ENCODE measurements at places on chromosomes 1 and 21. TPM values are rescaled to one million over a fixed set of nuclear protein-coding genes. Genes with fewer than 3 reads are reported as not detected.

DNA sequence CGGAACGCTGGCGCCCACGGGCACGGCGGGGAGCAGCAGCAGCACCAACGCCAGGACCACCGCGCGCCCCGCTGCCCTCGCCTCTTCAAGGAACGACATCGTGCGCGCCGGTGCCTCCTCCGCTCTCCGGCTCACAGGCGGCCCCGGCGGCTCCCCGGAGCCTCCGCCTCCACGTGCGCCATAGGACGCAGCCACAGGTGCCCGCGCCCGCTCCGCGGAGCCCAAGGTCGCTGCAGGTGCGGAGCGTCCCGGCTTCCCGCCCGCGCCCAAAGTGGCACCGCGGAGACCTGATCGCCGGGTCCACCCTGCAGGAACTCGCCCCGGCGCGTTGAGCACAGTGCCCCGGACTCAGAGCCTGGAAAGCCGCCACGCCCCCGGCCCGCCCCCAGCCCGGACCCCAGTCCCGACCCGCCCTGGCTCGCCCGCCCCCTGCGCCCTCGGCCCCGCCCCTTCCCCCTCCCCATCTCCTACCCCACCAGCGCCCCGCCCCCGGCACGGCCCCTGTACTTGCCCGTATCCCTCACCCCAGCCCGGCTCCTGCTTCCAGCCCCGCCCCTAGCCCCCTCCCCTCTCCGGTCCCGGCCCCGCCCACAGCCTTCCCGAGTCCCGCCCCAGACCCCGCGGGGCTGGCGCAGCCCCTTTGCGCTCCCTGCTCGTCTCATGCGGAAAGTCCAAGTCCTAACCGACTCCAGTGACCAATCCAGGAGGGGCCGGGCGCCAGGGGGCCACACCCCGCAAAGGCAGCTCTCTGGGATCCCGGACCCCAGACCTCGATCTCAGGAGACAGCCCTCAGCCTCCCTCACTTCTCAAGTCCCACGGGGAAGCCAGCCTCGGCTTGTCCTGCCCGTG, at the start of gene MEGF6:
TSS of gene MEGF6 (minus strand) at position 339 of the 850 bp plus-strand sequence. CDS start at position 99, 240 bp downstream.
- peak; percentile 93 for DNase-seq

GRCh38 chr1:54854381-54855020, 32.5 kb downstream of the DHCR24 start:
- no peak for DNase-seq

Gene TRPM2
- 2.0 TPM for total RNA-seq

- peak; percentile 19 for DNase-seq
Observed at GRCh38 chr1:48644905-48645605, 131.6 kb downstream of the BEND5 start.

GRCh38 chr1:72442262-72442661, 159.9 kb upstream of the NEGR1 start:
- no peak for DNase-seq

DNA sequence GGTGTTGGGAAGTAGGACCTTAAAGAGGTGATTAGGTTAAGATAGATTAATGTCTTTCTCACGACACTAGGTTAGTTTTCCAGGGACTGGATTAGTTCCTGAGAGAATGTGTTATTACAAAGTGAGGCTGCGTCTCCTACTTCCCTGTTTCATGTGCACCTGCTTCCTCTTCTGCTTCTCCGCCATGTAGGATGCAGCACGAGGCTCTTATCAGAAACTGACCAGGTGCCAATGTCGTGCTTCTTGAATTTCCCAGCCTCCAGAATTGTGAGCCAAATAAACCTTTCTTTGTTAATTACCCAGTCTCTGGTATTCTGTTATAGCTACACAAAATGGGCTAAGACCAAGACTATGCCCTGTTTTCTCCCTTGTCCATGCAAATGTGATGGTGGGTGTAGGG, 152.2 kb upstream of the LMO4 start:
- DNase-seq = no peak

DNA sequence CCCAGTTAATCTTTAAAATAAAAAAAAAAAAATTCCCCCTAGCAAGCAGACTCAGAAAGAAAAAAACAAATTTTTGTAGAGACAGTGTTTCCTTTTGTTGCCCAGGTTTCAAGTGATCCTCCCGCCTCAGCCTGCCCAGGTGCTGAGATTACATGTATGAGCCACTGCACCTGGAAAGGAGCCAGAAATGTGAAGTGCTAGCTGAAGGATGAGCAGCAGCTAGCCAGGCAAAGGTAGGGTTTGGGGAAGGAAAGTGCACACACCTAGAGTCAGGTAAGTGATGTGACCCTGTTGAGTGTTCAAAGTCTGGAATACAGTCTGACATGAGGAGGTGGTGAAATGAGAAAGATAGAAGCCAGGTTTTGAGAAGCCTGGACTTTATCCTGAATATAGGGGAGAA, 1.7 kb downstream of the AKR1A1 start:
- peak; percentile 66 for DNase-seq

Gene IRF6
- 39.1 TPM for total RNA-seq

DNA sequence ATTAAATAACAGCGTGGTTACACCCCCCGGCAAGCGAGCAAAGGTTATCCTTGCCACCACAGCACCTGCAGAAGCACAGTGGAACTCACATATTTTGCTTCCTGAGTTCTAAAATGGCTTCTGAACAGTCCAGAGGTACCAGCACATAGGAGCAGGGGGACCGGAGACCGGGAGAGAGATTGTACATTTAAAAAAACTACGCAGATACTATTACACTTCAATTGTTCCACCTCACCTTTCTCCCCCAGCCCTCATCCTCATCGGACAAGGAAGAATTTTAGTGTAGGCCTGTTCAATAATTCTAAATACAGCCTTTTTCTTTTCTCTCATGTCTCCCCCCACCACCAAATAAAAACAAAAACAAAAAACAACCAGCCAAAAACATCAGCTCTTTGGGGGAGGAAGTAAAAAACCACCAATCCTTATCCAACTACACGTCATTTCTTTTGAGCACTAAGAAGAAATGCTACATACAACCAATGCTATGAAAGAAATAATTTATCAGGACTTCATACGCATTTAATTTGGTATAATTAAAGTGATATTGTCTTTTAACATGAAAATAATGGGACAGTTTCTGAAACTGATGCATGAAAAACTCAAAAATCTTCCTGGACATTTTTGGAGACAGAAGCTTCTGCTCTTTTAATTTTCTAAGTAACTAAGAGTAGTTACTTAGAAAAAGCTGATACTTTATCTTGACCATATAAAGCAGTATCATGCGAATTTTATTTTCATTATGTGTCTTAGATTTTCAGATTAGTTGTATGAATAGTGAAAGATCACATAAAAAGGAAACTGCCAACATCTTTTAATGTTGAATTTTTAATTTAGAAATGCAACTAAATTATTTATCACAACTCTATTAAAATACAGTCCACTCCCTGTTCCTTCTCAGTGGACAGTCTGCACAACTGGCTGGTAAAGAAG, 9.1 kb downstream of the CDKN2C start:
- peak; percentile 23 for DNase-seq

DNA sequence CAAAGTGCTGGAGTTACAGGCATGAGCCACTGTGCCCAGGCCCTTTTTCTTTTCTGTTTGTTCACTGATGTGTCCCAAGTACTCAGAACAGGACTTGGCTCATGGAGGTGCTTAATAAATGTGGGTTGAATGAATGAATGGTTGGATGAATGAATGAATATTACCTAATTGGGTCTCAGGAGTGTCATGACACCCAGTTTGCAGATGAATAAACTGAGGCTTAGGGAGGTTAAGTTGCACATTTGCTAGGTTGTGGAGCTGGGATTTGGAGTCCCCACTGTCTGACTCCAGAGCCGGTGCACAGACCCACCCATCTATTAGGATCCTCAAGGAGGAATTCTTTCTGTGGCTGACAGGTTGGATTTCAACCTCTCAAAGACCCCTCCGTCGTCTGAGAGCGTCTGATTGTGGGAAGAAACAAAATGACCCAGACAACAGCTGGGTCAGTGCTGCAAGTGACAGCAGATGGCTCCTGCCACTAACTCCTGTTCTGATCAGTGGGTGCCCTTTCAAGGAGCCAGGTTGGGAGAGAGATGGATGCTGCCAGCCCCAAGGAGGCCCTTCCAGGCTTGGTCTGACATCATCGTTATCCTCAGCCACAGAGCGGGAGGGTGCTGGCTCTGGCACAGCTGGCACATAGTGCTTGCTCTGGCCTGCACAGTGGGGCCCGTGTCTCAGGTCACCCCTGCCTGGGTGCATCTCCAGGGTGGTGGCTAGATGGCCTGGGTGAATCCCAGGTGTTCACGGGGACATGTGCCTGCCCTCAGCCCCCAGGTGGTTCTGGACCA, 24.2 kb downstream of the ARHGEF10L start:
- DNase-seq = peak; percentile 37

DNA sequence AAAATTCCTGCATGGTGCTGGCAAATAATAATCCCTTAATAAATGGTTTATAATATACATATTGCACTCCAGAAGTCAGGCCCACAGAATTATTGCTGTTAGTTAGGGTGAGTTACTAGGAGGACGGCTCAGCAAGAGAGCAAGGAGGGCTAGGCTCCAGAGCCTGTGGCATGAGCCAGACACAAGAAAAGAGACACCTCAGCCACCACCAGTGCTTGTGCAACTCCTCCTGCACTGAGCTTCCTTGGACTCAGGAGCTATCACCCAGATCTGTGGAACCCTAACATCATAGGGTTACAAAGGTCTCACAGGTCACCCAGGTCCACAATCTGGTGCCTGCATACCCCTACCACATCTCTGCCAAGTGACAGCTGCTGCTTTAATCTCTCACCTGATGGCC, 12.8 kb upstream of the LRRC8D start:
- no peak for DNase-seq

Gene DVL1
- 41.3 TPM for total RNA-seq

Gene HENMT1
- total RNA-seq = 2.2 TPM

DNA sequence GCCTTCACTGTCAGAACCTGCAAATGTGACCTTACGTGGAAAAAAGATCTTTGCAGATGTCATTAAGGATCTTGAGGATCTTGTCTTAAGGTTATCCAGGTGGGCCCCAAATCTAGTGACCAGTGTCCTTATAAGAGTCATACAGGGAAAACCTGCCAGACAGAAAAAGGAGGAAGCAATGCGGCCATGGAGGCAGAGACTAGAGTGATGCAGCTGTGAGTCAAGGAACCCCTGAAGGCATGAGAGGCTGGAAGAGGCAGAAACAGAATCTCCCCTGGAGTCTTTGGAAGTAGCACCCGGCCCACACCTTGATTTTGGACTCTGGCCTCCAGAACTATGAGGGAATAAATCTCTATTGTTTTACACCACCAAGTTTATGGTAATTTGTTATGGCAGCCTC, 36.5 kb upstream of the DNASE2B start:
- no peak for DNase-seq

GRCh38 chr1:59361766-59362165, 64.9 kb downstream of the FGGY start:
- no peak for DNase-seq

Gene HPCAL4
- total RNA-seq = not detected

Gene DCST1
- total RNA-seq = not detected

GRCh38 chr1:218904416-218904815, 269.3 kb upstream of the LYPLAL1 start:
- DNase-seq = peak; percentile 15

Gene ZNF683
- not detected for total RNA-seq

Data from stomach (tissue), 19 donors.